ENCODE measurements at places on chromosomes 3 and 15.
A peak's percentile ranks its signal among the peaks of the same experiment; 100 is the strongest.

- DNase-seq, result no peak
Observed at GRCh38 chr3:177705976-177706823, 508.9 kb upstream of the TBL1XR1 start.

DNA sequence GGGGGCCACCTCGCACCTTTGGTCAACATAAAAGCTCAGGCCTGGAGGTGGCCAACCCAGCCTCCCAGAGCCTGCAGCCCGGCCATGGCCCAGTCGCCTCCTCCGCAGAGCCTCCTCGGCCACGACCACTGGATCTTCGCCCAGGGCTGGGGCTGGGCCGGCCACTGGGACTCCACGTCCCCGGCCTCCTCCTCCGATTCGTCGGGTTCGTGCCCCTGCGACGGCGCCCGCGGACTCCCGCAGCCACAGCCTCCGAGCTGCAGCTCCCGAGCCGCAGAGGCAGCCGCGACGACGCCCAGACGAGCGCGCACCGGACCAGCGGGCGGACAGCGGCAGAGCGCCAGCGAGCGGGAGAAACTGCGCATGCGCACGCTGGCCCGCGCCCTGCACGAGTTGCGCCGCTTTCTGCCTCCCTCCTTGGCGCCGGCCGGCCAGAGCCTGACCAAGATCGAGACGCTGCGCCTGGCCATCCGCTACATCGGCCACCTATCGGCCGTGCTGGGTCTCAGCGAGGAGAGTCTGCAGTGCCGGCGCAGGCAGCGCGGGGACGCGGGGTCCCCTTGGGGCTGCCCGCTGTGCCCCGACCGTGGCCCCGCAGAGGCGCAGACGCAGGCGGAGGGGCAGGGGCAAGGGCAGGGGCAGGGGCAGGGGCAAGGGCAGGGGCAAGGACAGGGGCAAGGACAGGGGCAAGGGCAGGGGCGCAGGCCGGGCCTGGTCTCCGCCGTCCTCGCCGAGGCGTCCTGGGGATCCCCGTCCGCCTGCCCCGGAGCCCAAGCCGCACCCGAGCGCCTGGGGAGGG is at the start of gene MESP2:
MESP2 (plus strand) TSS at position 59 of the 799 bp plus-strand sequence; CDS start at position 85, 26 bp downstream.
- DNase-seq, result peak; percentile 56

DNA sequence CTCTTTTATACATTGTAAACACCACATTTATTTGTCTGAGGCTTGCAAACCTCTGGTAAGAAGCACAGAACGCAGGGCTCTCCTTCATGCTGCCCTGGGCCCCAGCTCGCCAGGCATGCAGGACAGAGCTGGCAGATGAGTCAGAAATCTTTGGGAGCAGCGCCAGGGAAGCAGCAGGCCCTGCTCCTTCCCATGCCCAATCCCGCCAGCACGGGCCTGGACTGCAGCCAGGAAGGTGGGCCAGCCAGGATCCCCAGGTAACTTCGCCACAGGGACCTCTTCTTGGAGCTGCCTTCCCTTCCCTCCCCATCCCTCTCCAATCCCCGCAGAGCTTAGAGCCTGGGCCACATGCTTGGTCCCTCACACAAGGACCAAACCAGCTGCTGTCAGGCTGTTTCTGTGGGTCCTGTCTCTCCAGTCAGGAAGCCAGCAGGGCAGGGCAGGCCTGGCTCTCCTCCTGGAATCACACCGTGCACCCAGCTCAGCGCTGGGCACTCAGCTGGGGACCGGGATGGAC is 8.8 kb downstream of the STOML1 start:
- peak; percentile 72 for DNase-seq

- DNase-seq, result no peak
Observed at GRCh38 chr15:78177447-78177873, 28.3 kb downstream of the IDH3A start.

- no peak for DNase-seq
Observed at GRCh38 chr3:158111861-158112260, 2.0 kb downstream of the RSRC1 start.

DNA sequence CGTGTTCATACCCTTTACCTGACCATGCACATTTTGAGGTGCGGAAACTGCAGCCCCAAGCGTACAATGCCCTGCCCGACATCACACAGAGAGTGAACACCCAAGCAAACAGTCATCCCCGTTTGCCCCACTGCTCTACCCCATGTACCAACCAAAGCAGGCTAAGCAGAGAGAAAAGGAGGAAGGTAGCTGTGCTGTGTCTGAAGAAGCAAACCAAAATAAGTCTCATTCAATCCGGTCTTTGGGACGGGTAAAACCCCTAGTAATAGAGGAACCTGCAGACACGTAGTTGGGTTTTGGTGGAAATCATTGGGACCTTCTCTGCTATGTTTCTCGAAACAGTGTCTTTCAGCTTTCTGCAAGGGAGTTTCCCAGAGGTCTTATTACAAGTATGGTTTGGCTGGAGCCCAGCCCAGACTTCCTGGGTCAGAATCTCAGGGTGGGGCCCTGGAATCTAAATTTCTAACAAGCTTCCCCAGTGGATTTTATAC is 164.6 kb upstream of the HES1 start:
- no peak for DNase-seq

DNA sequence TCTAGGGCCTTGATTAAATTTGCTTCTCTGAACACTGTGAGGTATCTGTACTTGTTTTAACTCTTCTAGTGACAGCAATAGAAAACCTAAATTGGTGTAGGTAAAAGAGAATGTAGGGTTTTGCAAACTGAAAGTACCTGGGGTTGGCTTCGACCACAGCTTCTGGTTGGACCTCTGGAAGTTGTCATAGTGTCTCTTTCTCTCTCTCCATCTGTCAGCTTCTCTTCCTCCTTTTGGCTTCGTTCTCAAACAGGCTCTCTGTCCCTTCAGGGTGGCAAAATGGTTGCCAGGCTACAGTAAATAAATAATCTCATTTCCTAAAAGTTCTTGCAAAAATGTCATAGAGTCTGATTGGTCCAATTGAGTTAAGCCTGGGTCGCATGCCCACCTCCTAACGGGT is 149.3 kb upstream of the CTDSPL start:
- DNase-seq, result no peak

DNA sequence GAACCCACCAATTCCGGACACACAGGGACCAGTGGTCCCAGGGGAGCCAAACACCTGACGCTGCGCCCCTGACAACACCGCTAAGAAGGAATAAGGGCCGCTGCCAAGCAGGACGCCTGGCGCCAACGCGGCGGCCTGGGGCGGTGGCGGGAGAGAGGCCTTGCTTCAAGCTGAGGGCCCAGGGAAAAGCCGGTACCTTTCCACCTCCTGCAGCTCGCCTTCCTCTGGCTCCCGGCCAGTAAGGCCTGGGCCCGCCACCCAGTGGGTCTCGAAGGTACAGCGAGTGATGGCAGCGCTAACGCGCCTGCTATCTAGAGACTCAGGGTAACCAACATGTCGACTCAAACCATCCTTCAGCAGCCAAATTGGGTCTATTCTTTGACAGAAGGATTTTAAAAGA is 1074.1 kb downstream of the SI start:
- DNase-seq, result no peak

DNA sequence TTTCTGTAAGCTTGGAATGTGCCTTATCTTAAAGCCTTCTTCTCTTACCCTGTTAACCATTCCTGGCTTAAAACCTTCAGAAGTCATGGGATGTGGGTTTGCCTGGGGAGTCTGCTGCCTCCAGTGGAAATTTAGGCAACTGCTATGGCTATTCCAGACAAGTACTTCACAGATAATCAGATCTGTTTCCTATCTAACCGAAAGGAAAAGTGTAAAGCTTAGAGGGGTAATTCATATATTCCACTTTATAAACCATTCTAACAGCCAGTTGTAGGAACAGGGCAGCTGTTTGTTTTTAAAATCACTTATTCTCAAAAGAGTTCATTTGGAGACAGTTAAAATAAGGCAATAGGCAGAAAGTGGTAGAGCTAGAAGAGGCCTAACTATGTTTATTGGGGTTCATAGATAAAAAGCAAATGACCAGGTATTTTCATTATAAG is 219.9 kb downstream of the TCF12 start:
- DNase-seq, result peak; percentile 37

- DNase-seq, result no peak
Observed at GRCh38 chr15:32859251-32859650, 141.4 kb downstream of the GREM1 start.

- peak; percentile 83 for DNase-seq
Observed at GRCh38 chr3:143266511-143266910, 146.9 kb downstream of the CHST2 start.

- DNase-seq, result no peak
Observed at GRCh38 chr3:162971715-162972114, 1475.1 kb downstream of the OTOL1 start.

GRCh38 chr15:78324144-78324543 is 16.0 kb upstream of the CRABP1 start:
- no peak for DNase-seq

- DNase-seq, result no peak
Observed at GRCh38 chr15:82944056-82944455, 8.5 kb downstream of the HOMER2 start.

DNA sequence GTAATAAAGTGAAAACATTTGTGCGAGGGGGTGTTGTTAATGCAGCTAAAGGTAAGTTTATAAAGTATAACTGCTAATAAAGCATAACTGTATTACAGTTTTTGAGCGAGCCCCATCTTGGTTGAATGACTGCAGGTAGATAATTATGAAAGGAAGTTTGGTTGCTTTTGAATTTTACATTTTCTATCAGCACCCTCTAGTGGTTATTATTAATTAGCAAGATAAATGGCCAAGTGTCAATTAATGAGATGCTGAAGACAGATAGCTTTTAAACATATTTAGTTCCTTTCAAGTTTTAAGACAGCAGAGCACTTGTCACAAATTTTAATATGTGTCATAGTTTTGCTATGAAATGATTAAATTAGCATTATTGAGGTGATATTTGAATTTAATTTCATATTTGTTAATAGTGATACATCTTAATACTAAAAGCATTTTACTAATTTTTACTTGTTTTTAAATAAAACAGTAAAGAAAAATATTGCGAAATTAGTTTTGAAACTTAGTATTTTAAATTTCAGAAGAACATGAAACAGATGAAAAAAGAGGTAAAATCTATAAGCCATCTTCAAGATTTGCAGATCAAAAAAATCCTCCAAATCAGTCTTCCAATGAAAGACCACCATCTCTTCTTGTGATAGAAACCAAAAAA is 15.1 kb downstream of the U2SURP start:
- DNase-seq, result no peak

DNA sequence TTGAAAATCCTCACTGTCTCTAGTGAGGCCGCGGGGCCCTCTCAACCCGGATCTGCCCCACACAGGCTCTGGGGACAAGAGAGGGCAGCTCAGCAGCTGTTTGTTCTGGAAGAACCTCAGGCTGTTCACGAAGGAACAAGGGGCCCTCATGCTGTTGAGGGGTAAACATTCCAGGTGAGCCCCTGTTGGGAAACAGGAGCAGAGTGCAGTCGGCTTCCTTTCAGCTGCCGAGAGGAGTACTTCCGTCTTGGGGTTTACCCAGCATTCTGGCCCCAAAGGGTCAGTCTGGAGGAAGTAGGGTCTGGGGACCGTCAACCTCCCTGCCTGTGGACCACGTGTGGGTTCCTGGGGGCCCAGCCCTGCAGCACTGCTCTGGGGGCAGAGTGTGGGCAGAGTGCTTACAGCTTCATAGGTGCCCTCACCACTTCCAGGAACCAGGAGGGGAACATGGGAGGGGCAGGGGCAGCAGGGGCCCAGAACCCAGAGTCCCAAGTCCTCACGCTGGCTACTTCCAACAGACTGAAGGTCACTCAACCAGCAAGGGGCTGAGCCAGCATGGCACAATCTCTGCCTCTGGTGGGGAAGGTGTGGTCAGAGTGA is 49.2 kb upstream of the CTSH start:
- no peak for DNase-seq

DNA sequence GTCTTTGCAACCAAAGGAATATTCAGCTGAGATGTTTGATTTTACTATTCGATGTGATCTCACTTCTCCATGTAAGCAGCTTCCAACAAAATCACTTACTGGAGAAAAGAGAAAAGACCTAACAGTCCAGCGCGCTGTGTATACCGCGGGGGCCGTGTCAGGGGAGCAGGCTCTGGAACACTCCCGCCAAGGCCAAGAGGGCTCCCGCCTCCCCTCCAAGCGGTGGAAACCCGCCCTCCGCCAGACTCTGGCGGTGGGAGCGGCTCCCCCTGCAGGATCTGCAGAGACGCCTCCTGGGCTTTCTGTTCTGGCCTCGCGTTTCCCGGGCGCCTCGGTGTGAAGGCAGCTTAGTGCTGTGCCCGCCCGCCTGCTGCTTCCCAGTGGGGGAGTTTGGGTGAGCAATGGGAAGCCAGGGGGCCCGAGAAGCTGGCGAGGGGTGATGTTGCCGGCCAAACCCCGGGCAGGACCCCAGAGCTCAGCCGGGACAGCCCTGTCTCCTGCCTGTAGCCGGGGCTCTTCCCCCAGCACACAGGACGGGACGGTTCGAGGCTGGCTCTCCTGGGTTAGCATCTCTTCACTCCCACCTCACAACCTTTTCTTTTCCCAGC is 36.3 kb downstream of the CHST14 start:
- DNase-seq, result peak; percentile 51

DNA sequence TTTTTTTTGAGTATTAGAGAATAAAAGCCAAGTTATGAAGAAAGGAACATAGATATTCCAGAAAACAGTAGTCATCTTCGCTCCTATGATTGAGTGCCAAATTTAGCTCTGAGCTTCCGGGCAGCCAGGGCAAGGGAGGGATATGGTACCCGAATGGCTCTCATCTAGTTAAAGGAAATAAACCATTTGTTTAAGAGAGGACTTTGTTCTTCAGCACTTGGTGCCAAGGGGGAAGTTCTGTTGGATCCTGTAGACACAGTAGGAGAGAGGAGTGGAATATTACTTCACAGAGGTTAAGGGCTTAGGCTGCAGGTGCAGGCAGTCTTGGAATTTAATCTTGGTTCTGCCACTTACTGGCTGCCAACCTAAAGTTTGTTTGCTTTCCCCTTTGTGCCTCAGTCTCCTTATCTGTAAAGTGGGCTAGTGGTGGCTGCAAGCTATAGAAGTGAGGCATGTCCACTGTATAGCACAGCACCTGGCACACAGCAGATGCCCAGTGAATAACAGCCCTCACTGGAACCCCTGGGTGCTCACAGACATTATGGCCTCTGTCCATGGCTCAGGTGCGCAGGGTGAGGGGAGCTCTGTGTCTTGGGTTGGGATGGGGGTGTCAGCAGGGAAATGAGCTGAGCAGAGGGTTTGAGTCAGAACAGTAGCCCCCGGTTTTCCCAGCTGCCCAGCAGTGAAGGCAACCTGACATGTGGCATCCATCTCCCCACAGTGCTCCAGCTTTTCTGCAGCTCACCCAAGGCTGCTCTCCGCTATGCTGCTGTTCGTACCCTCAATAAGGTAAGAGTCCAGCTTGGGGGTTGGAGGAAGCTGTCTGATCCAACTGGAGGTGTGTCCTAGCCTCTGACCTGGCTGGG is 10.4 kb downstream of the COPG1 start:
- no peak for DNase-seq

DNA sequence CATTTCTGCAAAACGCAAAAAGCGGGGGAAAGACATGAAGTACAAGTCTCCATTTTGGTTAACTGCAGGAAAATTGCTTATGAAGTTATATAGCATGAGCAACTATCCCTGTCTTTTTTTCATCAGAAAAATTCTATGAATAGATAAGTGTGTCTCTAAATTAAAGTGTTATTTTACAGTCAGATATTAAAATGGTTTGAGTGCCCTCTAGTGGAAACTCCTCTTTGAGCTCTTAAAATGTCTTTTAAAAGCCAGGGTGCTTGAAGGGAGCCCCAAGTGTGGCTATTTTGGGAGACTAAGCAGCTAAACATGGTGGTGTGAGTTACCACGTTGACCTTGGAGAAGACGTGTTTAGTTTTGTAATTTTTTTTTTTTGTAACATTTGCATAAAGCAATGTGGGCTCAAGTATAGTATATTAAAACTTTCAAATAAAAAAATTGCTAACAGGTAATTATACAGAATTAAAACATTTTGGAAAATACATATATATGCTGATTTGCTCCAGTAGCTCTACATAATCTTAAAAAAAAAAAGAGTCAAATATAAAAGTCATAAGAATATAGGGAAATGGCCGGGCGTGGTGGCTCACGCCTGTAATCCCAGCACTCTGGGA is 77.2 kb downstream of the PPP2R3A start:
- peak; percentile 51 for DNase-seq

Data from stromal cell of bone marrow (primary cell).